NCI-H1417 (cell line): ENCODE measurements at places on chromosomes 5 and 9.

DNA sequence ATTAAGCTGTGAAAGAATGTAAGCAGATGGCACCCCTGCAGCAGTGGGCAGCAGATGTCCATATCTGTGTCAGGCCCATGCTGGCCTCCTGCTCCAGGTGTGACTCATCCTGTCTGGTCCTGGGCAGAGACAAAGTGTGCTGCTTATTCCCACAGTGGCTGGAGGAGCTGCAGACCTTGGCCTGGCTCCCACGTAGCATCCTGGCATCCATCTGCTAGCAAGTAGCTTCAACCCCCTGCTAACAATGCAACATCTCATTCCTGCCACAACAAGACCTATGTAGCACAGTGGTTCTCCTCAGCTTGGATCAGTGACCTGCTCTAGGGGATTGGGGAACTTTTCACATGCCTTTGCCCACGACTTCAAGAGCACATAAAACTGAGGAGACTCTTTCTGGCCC is 126.4 kb upstream of the SLC12A2 start:
- DNase-seq, result no peak

DNA sequence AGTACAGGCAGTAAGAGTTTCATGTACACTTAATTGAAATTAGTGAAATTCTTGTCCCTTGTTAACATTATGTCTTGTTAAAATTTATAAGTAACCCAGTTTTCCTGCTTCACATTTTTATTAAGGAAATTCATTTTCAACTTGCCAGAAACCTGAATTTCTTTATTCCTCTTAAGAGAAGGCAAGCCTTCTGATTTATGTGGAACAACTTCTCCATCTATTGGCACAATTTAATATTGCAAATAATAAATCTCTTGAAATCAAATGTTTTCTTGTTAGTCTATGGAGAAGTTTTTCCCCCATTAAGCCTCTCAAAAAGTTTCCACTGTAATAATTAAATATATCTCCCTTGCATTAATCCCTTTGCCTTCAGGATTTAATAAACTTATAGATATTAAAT is 33.8 kb upstream of the ACO1 start:
- peak; percentile 28 for DNase-seq

GRCh38 chr5:175252234-175252805 is 191.7 kb downstream of the DRD1 start:
- DNase-seq, result no peak

GRCh38 chr9:112137066-112137465 is 38.0 kb downstream of the SUSD1 start:
- no peak for DNase-seq

DNA sequence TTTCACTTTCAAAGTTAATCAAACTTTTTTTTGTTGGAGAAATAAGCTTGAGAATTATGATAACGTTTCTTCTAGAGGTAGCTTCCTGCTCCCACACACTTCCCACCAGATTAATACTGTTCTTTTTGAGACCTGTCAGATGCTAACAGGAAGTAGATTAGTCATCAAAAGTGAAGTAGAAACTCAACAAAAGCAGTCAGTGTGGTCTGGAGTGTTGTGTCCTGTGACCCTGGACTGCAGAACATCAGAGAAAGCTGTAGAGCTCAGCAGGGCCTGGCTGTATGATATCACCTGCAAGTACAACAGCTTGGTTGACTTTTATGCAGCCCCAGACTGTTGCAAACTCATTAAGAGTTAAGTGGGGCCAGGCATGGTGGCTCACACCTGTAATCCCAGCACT is 495.7 kb upstream of the CYLC2 start:
- no peak for DNase-seq

DNA sequence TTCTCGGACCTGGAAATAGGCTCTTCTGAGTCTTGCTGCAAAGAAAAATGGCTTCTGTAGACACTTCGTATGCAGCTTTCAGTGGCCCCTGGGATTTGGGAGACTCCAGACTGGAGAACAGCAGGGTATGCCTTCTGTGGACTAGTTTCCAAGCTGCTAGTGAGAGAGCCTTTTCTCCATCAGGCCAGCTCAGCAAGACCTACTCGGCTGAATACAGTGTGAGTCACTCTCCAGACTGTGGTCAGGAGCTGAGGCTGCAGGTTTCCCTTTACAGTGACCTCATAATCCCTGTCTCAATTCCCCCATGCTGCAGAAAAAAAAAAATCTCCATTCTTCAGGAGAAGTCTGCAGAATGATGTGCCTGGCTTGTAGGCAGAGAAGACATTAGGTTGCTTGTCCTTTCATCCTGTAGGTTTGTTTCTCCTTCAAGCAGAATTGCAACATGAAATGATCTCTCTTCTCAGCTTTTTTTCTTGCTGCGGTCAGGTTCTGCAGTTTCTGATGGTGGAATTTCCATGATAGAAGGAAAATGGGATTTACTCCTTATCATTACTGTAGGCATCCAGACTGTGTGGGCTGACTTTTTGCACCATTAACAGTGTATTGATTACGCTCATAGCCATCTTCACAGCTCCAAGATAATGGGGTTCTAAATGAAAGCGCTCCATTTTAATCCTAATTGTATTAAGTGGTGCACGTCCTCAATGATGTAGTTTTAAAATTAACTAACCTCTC is 78.3 kb upstream of the TNFSF8 start:
- DNase-seq, result no peak

DNA sequence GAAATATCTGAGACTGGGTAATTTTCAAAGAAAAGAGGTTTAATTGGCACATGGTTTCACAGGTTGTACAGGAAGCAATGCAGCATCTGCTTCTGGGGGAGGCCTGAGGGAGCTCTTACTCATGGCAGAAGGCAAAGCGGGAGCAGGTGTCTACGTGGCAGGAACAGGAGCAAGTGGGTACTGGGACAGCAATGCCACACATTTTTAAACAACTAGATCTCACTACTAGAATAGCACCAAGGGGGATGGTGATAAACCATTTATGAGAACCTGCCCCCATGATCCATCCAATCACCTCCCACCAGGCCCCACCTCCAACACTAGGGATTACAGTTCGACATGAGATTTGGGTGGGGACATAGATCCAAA is 47.6 kb upstream of the HOMER1 start:
- no peak for DNase-seq

- no peak for DNase-seq
Observed at GRCh38 chr5:95925378-95925744, 36.3 kb downstream of the ELL2 start.

DNA sequence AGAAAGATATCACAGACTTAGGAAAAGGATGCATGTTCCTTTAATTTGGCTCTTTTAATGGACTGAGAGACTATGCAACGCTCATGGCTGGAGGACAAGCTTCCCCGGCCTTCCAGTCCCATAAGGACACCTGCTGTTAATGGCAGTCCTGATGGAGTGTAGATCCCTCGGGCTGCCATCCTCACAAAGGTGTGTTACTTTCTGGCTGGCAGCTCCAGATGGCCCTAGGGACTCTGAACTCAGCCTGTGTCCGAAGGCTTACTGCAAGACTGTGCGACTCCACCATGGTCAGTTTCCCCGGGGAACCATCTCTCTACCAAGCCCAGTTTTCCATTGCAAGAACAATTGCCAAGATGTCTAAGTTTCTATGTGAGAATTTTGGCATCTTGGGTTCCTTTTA is 25.5 kb upstream of the KCNIP1 start:
- DNase-seq, result no peak

- DNase-seq, result no peak
Observed at GRCh38 chr9:6237267-6237666, 21.7 kb downstream of the IL33 start.
